Heart left ventricle (tissue), 16 donors: ENCODE measurements at places on chromosomes 2 and 18. TPM values are rescaled to one million over a fixed set of nuclear protein-coding genes. Genes with fewer than 3 reads are reported as not detected.

The UGT1A8 gene
- not detected for total RNA-seq

The MRPL53 gene
- 180 TPM for total RNA-seq

DNA sequence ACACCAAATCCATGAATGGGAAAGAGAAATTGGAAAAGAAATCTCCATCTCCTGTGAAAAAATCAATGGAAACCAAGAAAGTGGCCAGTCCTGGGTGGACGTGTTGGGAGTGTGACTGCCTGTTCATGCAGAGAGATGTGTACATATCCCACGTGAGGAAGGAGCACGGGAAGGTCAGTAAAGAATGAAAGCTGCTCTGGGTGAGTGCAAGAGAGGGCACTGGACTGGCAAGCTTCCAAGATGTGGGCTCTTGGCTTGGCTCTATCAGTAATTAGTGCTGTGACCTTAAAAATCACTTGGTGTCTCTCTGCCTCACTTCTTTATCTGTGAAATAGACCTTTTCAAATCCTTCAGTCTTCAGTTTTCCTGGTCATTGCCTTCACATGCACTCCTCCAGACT lies 89.0 kb downstream of the ZNF532 start:
- peak overlapping the region; percentile 43 for H3K27ac ChIP-seq
- H3K36me3 ChIP-seq, result peaks cover 39% of the 10 kb centered on the region
- H3K27me3 ChIP-seq, result no peaks in the 10 kb centered on the region
- peak; percentile 71 for DNase-seq

DNA sequence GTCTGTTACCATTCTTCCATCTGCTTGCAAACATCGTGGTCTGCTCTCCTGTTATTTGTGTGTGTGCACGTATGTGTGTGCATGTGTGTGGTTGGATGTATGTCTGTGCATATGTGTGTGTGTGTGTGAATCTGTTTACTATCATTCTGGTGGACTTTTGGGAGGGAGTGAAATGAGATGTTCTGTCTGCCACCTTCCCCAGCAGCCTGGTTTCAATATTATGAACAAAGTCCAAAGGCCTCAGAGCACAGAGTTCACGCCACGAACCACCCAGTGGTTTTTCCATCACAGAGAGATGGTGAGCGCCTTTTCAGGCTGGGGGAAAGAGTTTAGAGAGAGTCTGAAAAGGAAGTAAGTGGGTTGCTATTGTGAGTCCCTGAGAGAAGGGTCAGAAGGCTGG lies 67.1 kb upstream of the YWHAQ start:
- H3K27me3 ChIP-seq, result no peaks in the 10 kb centered on the region
- peaks cover 8% of the 10 kb centered on the region for H3K4me1 ChIP-seq
- no peak for DNase-seq
- no peaks in the 10 kb centered on the region for H3K36me3 ChIP-seq
- no peak overlapping the region for H3K27ac ChIP-seq

DNA sequence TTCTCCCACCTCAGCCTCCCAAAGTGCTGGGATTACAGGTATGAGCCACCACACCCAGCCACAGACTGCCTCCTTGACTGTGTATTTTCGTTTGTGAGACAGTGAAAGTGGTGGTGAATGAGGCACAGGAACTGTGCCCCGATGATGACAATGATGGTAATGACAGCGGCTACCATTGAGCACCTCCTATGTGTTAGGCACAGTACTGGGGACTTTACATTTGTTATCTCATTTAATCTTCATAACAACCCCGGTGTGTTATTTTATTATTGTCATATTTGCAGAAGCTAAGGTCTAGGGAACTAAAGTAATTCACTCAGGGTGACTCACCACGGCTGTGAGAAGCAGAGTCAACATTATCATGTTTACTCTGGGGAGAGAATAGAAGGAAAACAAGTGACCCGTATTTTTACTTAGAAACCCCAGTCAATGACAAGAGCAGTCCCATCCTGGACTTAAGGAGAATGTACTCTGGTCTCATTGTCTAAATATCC lies 77.6 kb upstream of the ALPP start:
- no peak for DNase-seq
- H3K27ac ChIP-seq, result no peak overlapping the region
- H3K36me3 ChIP-seq, result peaks cover 19% of the 10 kb centered on the region
- H3K4me3 ChIP-seq, result no peak overlapping the region
- H3K27me3 ChIP-seq, result no peaks in the 10 kb centered on the region

DNA sequence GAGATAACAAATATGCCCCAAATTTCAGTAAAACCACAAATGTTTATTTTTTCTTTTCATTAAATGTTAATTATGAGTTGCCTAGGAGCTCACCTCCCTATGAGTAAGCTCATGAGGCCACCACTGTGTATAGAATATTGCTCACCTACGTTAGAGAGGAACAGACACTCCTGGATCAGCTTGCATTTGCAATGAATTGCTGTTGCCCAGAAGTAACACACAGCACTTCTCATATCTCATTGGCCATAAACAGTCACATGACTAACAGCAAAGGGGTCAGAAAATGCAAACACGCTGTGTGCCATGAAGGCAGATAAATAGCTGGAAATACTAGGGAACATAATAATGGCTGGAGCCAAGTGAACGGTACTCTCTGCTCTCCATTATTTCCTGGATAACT lies 89.0 kb upstream of the GALNT5 start:
- no peak overlapping the region for H3K27ac ChIP-seq
- no peaks in the 10 kb centered on the region for H3K36me3 ChIP-seq
- no peak for DNase-seq
- H3K4me3 ChIP-seq, result no peak overlapping the region
- H3K4me1 ChIP-seq, result peaks cover 6% of the 10 kb centered on the region

GRCh38 chr2:101520246-101520645 lies 45.3 kb upstream of the RFX8 start:
- H3K27ac ChIP-seq, result no peak overlapping the region
- H3K4me3 ChIP-seq, result no peak overlapping the region
- H3K36me3 ChIP-seq, result no peaks in the 10 kb centered on the region
- DNase-seq, result no peak
- H3K27me3 ChIP-seq, result no peaks in the 10 kb centered on the region
